ENCODE measurements at places on chromosomes 13 and 19.

- peak; percentile 69 for DNase-seq
These were observed 46.2 kb downstream of the ING1 start for GRCh38 chr13:110759710-110760109.

DNA sequence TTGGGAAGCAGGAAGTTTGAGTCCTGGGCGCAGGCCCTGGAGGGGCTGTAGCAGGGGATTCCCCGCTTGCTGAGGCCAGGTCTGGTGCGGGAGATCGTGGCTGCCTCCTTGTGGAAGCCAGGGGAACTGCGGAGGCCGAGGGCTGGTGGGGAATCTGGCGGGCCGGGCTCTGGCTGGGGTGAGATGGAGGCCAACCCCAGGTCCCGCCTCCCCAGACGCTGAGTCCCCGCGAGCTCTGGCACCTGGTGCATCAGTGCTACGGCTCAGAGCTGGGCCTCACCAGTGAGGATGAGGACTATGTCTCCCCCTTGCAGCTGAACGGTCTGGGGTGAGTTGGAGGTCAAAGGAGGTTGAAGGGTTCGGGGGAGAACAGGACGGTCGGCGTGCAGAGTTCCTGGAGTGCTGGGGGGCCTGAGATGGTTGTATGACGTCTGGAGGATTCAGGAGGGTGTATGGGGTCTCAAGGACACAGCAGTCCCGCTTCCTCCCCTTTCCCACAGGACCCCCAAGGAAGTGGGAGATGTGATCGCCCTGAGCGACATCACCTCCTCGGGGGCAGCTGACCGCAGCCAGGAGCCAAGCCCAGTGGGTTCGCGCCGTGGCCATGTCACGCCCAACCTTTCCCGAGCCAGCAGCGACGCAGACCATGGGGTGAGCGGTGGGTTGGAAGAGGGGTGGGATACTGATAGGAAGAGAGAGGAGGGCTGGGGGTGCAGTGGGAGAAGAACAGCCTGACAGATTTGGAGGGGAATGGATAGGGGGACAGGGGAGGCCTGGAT lies 13.1 kb downstream of the GRAMD1A start:
- DNase-seq, result peak; percentile 79

DNA sequence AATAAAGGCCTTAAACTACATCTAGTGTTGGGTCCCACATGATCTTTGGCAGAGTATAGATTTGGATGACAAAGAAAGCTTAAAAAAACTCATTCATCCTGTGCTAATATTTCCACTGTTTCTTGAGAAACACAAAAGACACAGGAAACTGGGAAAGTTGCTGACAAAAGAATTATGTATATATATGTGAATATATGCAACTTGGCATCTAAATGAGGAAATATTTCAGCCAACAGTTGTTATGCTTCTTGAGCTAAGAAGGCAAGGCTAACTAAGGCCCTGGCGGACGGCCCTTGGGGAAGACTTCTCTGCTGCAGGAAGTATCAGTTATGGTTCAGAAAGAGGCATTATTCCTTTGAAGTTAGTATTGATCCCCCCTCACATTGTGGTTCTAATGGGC lies 491.8 kb downstream of the DIAPH3 start:
- no peak for DNase-seq

DNA sequence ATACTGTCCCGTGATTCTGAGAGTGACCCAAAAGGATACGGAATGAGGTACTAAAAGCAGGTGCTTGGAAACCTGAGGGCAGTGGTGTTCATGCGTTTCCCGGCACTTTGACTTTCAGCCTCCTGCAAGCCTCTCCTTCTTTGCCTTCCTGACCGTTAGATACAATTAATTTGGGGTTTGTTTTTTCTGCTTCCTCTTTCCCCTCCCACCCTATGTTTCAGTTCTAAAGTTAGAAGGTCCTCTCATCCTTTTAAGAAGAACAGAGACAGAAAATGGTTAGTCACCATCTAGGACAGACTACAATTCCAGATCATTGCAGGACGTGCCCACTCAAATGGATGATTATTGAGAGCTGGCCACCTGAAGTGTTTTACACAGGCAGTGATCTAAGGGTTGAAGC lies 1.8 kb upstream of the LILRB4 start:
- no peak for DNase-seq

- peak; percentile 80 for DNase-seq
These were observed 5.3 kb upstream of the PTPRS start for GRCh38 chr19:5345895-5346386.

DNA sequence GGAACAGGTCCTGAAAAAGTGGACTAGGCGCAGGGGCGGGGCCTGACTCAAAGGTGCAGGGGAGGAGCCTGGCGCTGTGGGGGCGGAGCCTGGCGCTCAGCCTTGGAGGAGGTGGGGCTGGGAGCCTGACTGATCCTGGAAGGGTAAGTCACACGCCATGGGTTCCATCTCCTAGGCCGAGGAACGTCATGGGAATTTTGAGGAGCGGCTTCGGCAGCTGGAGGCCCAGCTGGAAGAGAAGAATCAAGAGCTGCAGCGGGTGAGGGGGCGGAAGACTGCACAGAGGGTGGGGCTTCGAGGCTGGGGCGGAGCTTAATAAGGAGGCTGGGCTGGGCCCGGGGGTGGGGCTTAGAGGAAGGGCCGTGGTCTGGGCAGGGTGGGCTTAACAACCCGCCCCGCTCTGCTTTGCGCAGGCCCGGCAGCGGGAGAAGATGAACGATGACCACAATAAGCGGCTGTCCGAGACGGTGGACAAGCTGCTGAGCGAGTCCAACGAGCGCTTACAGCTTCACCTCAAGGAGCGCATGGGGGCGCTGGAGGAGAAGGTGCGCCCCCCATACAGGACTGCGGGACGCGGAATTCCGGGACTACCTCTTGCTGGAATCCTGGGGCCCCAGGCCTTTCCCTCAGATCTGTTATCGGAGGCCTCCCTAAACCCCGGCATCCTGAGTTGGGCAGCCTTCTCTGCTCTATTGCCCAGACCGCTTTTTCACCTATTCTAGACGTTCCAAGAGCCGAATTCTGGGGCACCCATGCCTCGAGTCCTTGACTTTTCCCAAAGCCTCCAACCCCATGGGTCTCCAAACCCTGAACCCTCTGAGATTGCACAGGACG lies 14.5 kb downstream of the PPFIA3 start:
- peak; percentile 57 for DNase-seq

DNA sequence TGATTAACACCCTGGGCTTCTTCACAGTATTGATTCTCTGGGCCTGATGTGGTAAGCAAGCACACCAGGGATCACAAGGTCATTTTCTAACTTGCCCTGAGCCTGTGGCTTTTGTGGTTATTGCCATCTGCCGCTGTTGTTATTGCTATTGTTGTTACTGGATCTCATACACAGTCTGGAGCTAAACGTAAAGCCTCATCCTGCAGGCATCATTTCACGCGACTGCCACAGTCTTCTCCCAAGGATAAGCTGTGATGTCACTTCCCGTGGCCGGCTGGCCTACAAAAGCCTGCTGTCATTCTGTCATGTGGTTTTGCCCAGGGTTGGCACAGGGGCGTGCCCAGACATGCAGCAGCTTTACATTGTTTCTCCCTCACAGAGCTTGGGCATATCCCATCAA lies 154.0 kb upstream of the GPR12 start:
- peak; percentile 10 for DNase-seq

GRCh38 chr13:107124129-107124718 lies 556.3 kb upstream of the ARGLU1 start:
- peak; percentile 43 for DNase-seq

GRCh38 chr19:43575955-43576878 lies 616 bp downstream of the PINLYP start:
- DNase-seq, result no peak

DNA sequence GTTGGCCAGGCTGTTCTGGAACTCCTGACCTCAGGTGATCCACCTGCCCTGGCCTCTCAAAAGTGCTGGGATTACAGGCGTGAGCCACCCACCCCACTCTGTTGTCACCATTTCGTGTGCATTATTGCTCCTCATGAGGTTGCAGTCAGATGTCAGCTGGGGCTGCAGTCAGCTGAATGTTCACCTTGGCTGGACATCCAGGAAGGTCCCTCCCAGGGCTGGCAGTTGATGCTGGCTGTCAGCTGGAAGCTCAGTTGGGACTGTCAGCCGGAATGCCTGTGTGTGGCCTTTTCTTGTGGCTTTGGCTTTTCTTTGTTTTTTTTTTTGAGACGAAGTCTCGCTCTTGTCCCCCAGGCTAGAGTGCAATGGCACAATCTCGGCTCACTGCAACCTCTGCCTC lies 6.6 kb downstream of the MEGF8 start:
- no peak for DNase-seq

DNA sequence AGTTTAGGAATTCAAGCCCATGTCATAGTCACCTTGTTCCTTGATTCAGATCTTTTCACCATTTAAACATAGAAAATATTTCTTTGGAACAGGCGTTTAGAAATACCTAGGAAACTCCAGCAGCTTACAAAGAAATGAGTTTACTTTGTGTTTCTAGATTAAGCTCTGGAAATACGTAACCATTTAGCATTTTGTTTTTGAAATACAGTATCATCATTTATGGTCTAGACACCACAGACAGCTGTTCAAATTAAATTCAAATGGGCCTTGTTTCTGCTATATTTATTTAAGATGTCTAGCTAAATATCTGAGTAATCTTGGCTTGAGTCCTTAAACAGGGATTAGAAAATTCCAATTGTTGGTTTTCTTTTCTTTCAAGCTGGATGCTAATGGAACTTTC lies 228.5 kb downstream of the NDFIP2 start:
- peak; percentile 22 for DNase-seq

DNA sequence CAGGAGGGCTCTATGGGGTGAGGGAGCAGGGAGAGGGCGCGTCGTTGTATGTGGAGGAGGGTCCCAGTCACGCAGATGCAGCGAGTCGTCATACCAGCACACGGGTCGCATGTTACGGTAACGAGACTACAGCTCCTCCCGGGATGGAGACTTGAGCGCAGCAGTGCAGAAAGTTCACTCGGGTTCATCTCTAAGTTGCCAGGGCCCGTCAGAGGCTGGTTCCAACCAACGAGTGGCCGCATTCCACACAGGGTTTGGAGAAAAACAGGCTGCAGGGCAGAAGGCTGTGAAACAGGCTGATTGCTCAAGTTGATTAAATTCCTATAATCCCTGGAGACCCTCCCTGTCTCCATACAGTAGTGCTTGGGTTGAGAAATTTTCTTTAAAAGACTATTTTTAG lies 21.9 kb upstream of the TTYH1 start:
- DNase-seq, result no peak

DNA sequence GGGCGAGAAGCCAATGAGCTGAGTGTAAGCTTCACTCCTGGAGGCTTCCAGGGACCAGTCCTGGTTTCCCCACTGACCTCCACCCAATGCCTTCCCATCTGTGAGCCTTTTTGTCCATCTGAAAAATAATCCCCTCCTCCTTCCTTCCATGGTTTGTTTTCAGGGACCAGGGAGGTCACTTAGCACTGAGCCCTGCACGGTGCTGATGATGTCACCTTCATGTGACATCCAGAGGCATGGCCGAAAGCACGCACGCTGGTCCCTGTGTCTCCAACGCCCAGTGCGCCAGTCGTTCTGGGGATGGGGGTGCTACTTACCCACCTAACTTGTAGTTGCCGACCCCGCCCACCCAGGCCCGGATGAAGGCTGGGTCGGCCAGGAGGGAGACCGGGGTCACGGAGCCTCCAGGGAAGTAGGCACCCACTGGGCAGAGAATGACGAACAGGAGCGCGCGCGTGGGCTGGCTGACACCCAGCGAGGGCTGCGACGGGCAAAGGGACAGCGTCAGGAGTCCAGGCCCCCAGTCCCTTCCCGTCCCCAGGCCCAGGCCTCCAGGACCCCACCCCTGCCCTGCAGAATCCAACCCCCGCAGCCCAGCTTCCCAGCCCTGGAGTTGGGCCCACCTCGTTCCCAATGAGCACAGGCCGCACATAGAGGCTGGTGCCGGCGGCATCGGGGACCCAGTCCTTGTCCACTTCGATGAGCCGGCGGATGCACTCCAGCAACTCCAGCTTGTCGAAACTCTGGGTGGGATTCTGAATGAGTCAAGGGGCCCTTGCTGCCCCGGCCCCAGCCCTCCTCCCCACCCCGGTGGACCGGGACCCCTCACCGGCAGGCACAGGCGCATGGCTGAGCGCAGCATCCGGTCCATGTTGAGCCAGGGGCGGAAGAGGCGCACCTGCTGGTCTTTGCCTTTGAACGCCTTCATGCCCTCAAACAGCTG lies 11.2 kb downstream of the BCAT2 start:
- peak; percentile 15 for DNase-seq

- DNase-seq, result no peak
These were observed 255.4 kb downstream of the NDFIP2 start for GRCh38 chr13:79736356-79736755.

DNA sequence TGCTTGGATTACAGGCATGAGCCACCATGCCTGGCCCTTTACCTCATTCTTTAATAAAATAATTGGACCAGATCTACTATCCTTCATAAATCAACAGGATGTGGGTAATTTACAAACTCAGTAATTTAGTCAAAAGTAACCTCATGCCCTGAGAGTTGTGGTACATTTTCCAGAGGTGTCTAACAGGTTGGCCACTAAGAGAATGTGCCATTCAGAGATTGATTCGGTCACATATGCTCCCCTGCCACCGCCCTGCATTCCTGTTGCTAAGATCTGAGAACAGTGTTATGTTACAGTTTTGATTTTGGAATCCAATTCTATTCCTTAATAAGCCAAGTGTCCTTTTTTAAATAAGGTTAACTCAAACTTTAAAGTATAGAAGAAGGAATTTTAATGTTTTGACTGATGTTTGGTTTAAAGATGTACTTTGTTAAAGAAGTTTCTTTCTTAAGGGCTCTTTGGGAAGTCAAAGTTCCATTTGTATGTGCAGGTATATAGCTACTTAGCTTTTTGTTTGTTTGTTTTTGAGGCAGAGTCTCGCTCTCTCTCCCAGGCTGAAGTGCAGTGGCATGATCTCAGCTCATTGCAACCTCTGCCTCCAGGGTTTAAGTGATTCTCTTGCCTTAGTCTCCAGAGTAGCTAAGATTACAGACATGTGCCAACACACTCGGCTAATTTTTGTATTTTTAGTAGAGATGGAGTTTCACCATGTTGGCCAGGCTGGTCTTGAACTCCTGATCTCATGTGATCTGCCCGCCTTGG lies 29.2 kb downstream of the PHF11 start:
- DNase-seq, result no peak

DNA sequence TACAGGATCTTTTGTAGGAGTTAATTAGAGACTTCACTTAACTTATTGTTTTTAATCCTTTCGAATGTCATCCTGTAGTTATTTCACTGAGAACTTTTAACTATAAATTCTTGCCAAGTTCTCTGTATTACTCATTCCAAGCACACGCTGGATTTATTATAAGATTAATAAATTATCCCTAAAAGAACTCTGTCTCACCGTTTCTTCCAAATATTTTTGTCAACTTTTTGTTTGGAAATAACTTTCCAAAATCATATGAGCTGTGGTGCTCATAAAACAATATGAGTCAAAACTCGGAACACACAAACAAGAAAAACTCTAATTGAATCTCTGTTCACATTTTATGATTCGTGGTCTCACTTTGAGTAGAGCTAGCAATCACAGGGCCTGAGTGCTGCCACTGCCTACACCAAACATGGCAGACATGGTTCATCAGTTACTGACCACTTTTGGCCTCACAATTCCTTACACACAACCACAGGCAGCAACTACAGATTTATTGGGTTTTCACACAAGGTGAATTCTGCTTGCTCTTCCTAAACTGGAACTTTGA lies 412.0 kb downstream of the FGF14 start:
- DNase-seq, result no peak
